Fibroblast of villous mesenchyme (primary cell): ENCODE measurements at places on chromosomes 4 and X. TPM values are rescaled to one million over a fixed set of nuclear protein-coding genes. Genes with fewer than 3 reads are reported as not detected.

SH2D1A gene
- total RNA-seq = not detected in 2 replicates

- peak; percentile 58 for DNase-seq
Observed at GRCh38 chrX:16712548-16713155, at the start of gene CTPS2. Gene CTPS2 (minus strand): TSS chrX:16712669. CDS start chrX:16702902, 9,767 bp downstream.

- no peak for DNase-seq
Observed at GRCh38 chr4:123315617-123316016, 81.0 kb upstream of the SPRY1 start.

CAPN6 gene
- total RNA-seq = 0.97 and 1.3 TPM in 2 replicates

DNA sequence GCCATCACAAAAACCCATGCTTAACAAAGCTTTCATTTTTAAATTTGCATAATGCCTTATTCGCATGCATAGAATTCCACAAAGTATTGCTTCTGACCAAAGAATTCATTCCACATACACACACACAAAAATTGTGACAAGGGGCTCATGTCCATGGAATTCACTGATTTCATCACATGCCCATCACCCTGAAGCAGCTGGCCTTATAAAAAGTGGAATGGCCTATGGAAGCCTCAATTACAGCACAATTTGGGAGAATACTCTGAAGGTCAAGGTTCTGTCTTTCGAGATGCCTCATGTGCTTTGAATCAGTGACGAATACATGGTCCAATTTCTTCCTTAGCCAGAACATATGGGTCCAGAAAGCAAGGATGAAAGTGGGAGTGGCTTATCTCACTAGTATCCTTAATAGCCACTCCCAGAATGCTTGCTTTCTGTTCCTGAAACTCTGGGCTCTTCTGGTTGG, 165.7 kb downstream of the KDR start:
- DNase-seq = peak; percentile 40

GRCh38 chr4:96194993-96195392, 355.1 kb downstream of the PDHA2 start:
- DNase-seq = no peak

PCDH7 gene
- 53.1 and 122 TPM in 2 replicates for total RNA-seq

DNA sequence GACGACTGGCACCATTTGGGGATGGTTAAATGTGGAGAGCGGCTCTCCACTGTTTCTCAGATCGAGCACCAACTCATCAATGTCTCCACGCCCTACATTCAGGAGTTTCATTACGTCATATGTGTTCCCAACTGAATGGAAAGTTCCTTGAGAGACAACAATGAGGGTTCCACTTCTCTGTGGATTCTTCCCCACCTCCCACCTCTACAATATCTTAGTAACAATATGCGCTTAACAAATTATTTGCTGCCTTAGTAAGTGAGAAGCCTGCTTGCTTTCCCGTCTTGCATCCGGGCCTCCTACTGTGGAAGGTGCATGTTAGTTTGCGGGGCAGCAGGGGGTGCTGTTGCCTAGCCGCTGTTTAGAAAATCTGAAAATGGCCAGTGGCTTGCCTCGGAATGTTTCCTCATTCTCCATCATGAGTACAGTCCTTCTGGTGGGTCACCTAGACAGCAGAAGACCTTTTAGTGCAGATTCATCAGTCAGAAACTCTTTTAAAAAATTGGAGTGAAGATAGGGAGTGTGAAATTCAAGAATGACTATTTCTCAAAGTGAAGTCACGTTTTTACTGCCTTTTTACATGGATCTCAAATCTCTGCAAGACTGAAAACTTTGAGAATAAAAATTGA, 55.7 kb downstream of the PHOX2B start:
- DNase-seq = peak; percentile 61

DNA sequence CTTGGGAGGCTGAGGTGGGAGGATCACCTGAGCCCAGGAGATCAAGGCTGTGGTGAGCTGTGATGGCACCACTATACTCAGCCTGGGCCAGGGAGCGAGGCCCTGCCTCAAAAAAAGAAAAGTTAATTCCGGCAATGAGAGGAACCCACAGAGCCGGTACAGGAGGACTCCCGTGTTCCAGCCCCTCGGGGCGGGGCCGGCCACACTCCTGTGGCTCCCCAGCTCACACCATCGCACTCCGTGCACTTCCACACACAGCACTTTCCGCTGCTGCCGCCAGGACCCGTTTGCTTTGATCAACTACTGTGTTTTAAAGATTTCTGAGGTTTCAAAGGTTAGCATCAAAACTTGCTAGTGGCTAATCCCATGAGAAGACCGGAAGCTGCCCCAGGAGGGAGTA, 171.7 kb downstream of the AFAP1 start:
- DNase-seq = no peak

- peak; percentile 78 for DNase-seq
Observed at GRCh38 chr4:75343333-75343732, 170.9 kb downstream of the RCHY1 start.

ZNF157 gene
- total RNA-seq = under 0.01 TPM in 2 replicates

DNA sequence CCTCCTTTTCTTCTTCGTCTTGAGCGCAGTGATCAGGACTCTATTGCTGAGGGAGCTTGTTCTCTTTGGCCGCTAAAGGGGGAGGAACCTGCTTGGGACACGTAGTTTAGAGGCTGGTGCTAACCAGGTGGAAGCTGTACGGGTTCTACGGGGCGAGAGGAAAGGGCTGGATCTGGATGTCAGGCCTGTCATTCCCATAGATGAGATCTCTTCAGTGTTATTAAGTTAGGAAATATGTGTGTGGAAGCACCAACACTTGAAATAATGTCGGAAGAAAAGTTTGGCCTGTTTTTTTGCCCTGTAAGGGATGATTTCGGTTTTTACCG, 643 bp downstream of the SRP72 start:
- peak; percentile 49 for DNase-seq

GRCh38 chr4:82865592-82865991, 25.4 kb downstream of the SEC31A start:
- peak; percentile 91 for DNase-seq

- peak; percentile 70 for DNase-seq
Observed at GRCh38 chrX:69093960-69094871, 71.0 kb downstream of the PJA1 start.

DNA sequence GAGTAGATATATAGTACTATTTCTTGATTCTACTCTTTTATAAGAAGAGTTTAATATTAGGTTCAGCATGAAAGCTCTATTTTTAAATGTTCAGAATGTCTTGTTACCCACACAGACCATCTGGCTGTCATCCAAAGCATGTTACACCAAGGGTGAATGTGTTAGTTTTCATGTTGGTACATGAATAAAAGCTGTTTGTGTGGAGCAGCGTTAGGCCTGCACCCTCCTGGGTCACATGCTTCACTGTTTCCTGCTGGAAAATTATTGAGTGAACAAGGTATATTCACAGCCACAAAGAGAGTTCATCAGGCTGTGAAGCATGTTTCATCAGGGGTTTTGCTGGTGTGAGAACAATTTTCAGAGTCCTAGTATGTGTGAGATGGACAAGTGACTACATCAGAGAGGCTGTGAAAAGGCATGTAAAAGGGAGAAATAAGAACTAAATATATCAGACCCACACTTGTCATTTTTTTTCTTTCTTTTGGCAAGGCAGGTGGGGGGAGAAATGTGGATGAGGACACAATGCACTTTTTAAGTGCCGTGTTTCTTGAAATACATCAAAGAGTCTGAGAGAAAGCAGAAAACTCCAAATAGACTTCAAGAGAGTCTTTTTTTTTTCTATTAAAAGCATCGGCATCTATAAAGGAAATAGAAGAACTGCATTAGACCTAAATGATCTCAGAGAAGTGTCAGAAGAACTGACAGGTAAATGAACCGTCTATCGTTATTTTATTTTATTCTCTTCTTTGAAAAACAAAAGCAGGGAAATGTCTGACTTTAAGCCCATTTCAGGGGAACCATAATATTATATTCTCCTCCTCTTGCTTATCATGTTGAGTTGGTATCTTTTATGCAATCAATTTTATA, 2429.7 kb downstream of the PCDH7 start:
- no peak for DNase-seq
